ENCODE measurements at places on chromosomes 3 and 15.

DNA sequence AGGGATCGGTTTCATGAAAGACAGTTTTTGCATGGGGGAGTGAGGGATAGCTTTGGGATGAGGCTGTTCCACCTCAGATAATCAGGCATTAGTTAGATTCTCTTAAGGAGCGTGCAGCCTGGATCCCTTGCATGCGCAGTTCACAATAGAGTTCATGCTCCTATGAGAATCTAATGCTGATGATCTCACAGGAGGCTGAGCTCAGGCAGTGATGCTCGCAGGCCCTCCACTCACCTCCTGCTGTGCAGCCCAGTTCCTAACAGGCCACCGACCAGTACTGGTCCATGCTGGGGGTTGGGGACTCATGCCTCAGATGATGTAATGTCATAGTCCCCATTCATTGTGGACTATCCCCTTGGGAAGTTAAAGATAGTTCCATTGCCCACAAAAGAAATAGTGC, 255.8 kb downstream of the CACNA2D3 start:
- DNase-seq, result no peak

GRCh38 chr3:17820704-17821103, 78.3 kb upstream of the TBC1D5 start:
- no peak for DNase-seq

GRCh38 chr3:182969277-182969676, 11.1 kb downstream of the DCUN1D1 start:
- DNase-seq, result no peak

GRCh38 chr3:57977818-57978235, 30.4 kb upstream of the FLNB start:
- no peak for DNase-seq

GRCh38 chr3:11653298-11654055, 9.8 kb upstream of the VGLL4 start:
- no peak for DNase-seq

DNA sequence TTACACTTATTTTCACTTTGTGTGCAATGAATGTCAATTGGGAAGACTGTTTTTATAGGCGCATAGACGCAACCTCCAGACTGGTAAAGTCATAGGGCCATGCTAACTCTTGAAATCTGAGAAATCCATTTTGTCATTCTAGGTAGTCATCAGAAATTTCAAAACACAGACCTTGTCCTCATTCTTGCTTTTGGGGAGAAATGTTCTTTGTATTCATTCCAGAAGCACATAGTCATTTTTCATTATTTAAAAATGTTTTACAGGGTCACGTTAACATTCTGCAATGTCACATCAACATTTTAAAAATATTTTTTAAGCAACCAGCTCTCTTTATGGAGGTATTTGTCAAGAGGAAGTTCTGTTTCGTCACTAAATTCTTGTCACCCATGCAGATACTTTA, 898.4 kb downstream of the PDCD6IP start:
- no peak for DNase-seq

DNA sequence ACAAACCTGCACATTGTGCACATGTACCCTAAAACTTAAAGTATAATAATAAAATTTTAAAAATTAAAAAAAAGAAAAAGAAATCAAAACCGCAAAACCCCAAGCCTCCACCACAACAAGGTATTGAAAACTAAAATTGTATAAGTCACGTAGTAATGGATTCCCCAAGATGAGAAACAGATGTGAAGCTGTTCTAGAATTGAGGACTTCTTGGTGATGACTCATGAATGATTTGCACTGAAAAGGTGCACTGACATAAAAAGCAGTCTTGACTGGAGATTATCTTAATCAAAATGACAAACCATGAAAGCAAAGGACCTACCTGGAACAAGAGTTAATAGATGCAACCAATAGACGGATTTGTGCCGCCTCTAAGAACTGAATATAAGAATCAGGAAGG, 225.8 kb downstream of the MYRIP start:
- DNase-seq, result no peak

DNA sequence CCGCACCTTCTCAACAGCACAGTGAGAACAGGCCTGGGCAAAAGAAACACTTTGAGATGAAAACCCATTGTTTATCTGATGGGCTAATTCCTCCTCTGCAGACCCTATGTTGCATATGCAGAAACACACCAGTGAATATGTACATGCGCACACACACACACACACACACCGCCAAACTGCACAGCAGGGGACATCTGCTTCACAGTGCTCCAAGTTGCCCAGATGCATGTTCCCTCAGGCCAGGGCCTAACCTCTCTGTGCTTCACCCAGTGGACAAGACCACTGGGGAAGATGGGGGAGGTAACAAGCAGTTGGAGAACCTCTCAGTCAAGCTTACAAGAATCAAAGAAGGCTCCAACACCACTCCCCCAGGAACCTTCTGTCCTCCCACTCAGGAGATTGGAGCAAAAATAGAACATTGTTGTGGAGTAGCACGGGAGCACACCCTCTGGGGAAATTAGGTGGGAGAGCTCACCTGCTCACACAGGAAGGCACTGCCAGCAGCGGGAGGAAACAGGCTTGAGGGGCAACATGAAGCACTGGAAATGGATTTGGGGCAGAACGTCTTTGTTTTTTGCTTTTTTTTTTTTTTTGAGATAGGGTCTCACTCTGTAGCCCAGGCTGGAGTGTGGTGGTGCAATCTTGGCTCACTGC, 13.0 kb downstream of the HCN4 start:
- DNase-seq, result no peak

DNA sequence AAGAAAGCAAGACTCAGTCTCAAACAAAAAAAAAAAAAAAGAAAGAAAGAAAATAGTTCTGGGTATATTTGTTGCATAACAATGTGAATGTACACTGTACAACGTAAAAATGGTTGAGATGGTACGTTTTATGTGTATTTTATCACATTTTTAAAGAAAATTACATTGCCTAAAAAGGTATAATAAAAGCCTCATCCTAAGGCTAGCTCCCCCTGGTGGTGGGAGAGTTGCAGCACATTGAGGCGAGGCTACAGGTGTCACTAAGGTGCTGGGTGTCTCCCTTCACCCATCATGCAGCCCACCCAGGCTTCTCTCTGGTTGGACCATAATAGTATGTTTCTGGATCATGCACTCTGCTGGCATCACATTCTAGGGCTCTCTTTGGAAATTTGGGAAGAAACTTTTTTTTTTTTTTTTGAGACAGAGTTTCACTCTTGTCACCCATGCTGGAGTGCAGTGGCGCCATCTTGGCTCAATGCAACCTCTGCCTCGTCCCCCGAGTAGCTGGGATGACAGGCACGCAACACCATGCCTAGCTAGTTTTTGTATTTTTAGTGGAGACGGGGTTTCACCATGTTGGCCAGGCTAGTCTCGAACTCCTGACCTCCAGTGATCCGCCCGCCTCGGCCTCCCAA, 12.4 kb upstream of the RAB11A start:
- DNase-seq, result peak; percentile 70

DNA sequence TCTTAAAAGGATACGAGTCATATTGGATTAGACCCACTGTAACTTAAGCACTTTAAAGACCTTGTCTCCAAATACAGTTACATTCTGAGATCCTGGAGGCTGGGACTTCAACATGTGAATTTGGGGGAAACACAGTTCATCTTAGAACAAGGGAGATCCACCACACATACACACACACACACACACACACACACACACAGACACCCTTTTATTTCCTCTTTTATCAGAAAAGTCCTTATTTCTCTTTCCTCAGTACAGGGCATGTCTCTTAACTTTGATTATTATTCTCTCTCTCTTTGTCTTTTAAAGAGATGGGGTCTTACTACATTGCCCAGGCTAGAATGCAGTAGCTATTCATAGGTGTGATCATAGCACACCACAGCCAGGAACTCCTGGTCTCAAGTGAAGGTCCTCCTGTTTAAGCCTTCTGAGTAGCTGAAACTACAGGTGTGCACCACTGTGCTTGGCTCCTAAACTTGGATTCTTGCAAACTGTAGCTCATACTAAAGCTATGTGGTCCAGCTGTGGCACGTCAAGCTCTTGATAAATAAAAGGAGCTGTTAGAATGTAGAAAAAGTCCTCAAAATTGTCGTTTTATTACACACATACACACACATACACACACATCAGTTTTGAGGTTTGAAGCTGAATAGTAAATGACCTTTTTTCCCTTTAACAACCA, 7.4 kb downstream of the GOLM2 start:
- DNase-seq, result no peak

All from activated naive CD8-positive, alpha-beta T cell treated with anti-CD3 and anti-CD28 coated beads for 36 hours (primary cell).